Stimulated activated naive B cell treated with anti-CD40 and anti-IgM and Interleukin-4, amounts not matched to agents 10 μg/mL and 1 μg/mL and 100 μg/mL, for 72 hours (primary cell): ENCODE measurements at places on chromosomes 4 and X.

DNA sequence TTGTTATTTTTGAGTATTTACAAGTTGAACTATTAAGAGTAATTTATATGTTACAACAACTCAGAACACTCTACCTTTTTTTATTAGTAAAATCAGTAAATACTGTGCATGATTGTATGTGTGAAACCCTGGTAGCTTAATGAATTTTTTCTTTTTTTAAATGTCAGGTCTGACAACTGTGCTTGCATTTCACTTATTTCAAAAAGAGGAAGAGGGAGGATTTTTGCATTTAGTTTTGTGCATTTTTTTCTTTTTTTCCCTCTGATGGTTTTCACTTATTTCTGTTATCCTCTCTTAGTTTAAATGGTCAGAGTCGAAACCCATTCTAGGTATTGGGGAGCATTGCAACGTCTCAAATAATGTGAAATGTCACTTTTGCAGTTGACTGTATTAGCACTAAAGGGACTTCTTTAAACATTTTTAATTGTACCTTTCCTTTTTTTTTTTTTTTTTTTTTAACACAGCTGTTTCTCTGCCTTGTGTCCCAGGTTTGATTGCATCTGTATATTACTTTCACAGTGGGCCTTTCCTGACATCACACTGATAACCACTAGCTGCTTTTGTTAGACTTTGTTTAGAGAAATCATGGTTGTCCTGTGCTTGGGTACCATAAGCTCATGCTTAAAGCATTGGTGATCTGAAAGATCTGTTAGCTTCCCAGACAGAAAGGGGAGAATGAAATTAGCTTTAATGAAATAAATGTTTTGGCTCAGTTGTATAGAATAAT is 28.5 kb downstream of the MOB1B start:
- H3K27ac ChIP-seq = peak overlapping the region; percentile 22
- no peak for DNase-seq

DNA sequence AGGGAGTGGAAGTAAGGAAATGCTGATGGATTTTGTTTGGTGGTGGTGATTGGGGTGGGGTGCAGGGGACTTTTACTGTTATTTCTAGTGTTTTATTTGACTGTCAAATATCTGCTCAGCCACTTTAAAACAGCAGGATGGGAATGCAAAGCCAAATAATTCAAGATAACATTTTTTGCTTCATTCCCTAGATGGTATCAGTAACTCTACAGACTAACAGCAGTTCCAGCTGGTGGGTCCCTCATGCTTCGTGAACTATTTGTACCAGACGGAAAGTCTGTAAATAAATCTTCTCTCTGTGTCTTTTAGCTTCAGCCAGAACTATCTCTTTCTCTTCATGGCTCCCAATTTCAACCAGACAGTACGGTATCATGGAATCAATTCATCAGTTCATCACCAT is 27.5 kb downstream of the GPR143 start:
- no peaks in the 10 kb centered on the region for H3K4me1 ChIP-seq
- H3K36me3 ChIP-seq = peaks cover 1% of the 10 kb centered on the region
- no peak overlapping the region for H3K27ac ChIP-seq
- H3K27me3 ChIP-seq = peaks cover 15% of the 10 kb centered on the region
- DNase-seq = no peak

GRCh38 chrX:51336584-51336983 is 4.0 kb downstream of the NUDT10 start:
- H3K27ac ChIP-seq = no peak overlapping the region
- no peak overlapping the region for H3K4me3 ChIP-seq
- no peaks in the 10 kb centered on the region for H3K36me3 ChIP-seq
- no peaks in the 10 kb centered on the region for H3K27me3 ChIP-seq
- no peaks in the 10 kb centered on the region for H3K4me1 ChIP-seq

DNA sequence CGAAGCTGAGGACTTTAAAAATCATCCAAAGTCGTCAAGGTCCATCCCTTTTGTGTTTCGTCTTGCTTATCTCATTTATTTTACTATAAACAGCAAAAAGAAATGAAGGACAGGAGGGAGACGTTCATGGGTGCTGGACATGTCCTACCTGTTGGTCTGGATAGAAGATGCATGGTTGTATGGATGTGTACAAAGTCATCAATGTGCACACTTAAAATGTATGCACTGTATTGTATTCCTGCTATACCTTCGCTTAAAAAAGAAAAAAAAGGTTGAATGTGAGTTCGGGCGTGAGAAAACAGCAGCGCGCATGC is 313 bp upstream of the BLOC1S4 start:
- H3K27me3 ChIP-seq = no peaks in the 10 kb centered on the region
- H3K27ac ChIP-seq = peak overlapping the region; percentile 97
- H3K36me3 ChIP-seq = peaks cover 7% of the 10 kb centered on the region
- no peak for DNase-seq
- peaks cover 41% of the 10 kb centered on the region for H3K4me1 ChIP-seq
- peak overlapping the region; percentile 92 for H3K4me3 ChIP-seq

- H3K27me3 ChIP-seq = no peaks in the 10 kb centered on the region
- H3K27ac ChIP-seq = no peak overlapping the region
- no peaks in the 10 kb centered on the region for H3K4me1 ChIP-seq
- H3K4me3 ChIP-seq = no peak overlapping the region
- no peaks in the 10 kb centered on the region for H3K36me3 ChIP-seq
These were observed 576.0 kb downstream of the DACH2 start for GRCh38 chrX:86724277-86724676.

GRCh38 chr4:81627590-81627989 is 155.9 kb upstream of the RASGEF1B start:
- no peak overlapping the region for H3K27ac ChIP-seq
- H3K4me3 ChIP-seq = no peak overlapping the region
- no peaks in the 10 kb centered on the region for H3K36me3 ChIP-seq
- peaks cover 29% of the 10 kb centered on the region for H3K4me1 ChIP-seq
- H3K27me3 ChIP-seq = no peaks in the 10 kb centered on the region

GRCh38 chr4:113276464-113277170 is 227.2 kb downstream of the ANK2 start:
- peaks cover 24% of the 10 kb centered on the region for H3K27me3 ChIP-seq
- H3K4me1 ChIP-seq = no peaks in the 10 kb centered on the region
- no peak overlapping the region for H3K27ac ChIP-seq
- no peak overlapping the region for H3K4me3 ChIP-seq
- no peaks in the 10 kb centered on the region for H3K36me3 ChIP-seq

- no peak overlapping the region for H3K4me3 ChIP-seq
- no peaks in the 10 kb centered on the region for H3K36me3 ChIP-seq
- H3K27me3 ChIP-seq = no peaks in the 10 kb centered on the region
- H3K4me1 ChIP-seq = peaks cover 11% of the 10 kb centered on the region
- DNase-seq = no peak
These were observed 231.4 kb downstream of the PPP3CA start for GRCh38 chr4:101115887-101116286.

DNA sequence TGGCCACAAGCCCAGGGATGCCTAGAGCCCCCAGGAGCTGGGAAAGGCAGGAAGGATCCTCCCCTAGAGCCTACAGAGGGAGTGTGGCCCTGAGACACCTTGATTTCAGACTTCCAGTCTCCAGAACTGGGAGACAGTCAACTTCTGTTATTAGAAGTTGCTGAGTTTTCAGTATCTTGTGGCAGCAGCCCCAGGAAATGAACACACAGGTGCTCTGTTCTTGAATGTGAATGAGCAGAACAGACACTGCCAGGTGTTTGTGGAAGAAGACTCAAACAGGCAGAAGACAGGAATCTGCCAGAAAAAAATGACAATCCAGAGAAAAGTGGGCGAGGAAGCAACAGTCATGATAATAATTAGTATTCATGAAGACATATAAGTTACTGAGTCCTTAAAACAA is 64.5 kb upstream of the STS start:
- peaks cover 44% of the 10 kb centered on the region for H3K4me1 ChIP-seq
- H3K36me3 ChIP-seq = peaks cover 20% of the 10 kb centered on the region
- H3K4me3 ChIP-seq = peak overlapping the region; percentile 47
- H3K27me3 ChIP-seq = no peaks in the 10 kb centered on the region

DNA sequence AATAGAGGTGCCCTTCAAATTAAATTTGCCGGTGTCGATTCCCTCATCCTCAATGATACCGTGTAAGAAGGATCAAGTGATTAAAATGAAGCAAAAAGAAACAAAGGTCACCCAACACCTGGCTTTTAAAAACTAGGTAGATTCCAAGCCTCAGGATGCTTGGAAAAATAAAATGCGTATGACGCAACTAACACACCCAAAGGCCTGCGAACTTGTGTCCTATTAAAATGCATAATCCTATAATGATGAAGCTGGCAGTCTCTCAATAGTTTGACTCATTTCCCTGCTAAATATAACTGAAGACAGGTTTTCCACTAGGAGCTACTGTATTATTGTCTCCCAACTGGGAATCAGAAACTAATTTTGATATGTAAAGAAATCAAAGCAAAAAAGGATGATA is 263.2 kb downstream of the DHX15 start:
- DNase-seq = no peak
- H3K4me3 ChIP-seq = no peak overlapping the region
- H3K27me3 ChIP-seq = no peaks in the 10 kb centered on the region
- H3K36me3 ChIP-seq = no peaks in the 10 kb centered on the region
- H3K4me1 ChIP-seq = no peaks in the 10 kb centered on the region
- no peak overlapping the region for H3K27ac ChIP-seq

DNA sequence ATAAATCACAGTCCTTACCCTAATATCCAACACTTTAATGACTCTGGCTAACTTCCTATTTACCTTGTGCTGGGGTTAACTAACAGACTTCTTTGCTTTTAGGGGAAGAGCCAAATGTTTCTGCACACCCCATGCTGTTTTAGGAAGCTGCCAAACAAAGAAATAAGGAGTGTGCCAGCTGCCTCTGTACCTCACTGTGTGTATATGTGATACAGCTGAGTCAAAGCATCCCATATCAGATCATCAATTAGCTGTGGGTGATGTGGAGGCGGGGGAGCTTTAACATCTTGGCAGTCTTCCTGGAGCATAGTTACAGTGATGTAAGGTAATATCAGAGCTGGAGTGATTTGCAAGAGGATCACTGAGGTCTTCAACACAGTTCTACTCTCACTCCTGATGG is 95.4 kb downstream of the COL25A1 start:
- H3K27me3 ChIP-seq = no peaks in the 10 kb centered on the region
- no peak overlapping the region for H3K4me3 ChIP-seq
- H3K27ac ChIP-seq = no peak overlapping the region
- no peaks in the 10 kb centered on the region for H3K4me1 ChIP-seq

DNA sequence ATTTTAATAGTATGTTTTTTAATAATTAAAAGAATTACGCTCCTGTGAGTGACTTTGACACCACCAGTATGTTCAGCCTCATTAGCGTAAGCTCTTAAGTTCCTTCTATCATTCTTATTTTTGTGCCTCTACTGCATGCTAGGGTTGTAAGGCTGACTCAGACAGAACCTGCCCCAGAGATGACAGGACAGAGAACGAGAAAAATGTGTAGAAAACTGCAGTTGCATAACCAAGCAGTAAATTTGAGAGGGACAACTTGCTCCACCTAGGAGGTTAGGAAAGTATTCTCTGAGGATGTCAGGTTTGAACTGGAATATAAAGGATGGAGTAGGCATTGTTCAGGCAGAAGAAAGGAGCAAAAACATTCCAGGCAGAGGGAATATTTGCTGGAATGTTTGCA is 98.7 kb downstream of the NFKB1 start:
- H3K36me3 ChIP-seq = peaks cover 56% of the 10 kb centered on the region
- H3K4me1 ChIP-seq = peaks cover 41% of the 10 kb centered on the region
- DNase-seq = no peak
- H3K27ac ChIP-seq = peak overlapping the region; percentile 83

- DNase-seq = no peak
- H3K36me3 ChIP-seq = peaks cover 42% of the 10 kb centered on the region
- no peak overlapping the region for H3K27ac ChIP-seq
- no peaks in the 10 kb centered on the region for H3K27me3 ChIP-seq
- H3K4me3 ChIP-seq = peak overlapping the region; percentile 100
These were observed 1.3 kb upstream of the ZNF141 start for GRCh38 chr4:336099-336892.

DNA sequence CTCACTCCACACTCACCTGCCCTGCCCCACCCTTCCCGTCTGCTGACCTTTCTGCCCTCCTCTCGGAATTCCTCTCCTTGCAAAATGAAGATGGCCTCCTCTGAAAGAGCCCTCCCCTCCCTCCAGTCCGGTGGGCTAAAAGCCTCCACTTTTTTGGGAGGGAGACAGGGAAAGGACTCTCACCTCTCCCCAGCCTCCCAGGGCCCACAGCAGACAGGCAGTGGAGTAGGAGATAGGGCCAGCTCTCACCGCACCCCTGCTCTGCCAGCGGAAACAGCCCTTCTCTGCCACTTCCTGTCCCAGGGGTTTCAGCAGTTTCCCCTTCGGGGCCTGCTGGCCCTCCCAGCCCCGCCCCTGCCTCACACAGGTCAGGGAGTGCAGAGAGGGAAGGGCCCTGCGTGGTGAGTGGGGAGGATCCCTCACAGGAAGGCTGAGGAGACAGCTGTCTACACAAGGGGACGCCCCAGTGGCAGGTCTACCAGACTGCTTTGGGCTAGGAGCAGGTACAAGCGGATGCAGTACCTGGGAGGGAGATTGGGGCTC is 18.2 kb downstream of the ELF4 start:
- peak; percentile 88 for DNase-seq
- peaks cover 65% of the 10 kb centered on the region for H3K4me1 ChIP-seq
- H3K4me3 ChIP-seq = peak overlapping the region; percentile 90
- peaks cover 10% of the 10 kb centered on the region for H3K36me3 ChIP-seq
- peak overlapping the region; percentile 97 for H3K27ac ChIP-seq
